HFFc6 (cell line): ENCODE measurements at places on chromosomes 11 and 22. TPM values are rescaled to one million over a fixed set of nuclear protein-coding genes. Genes with fewer than 3 reads are reported as not detected.

MUC6 gene
- not detected in 3 replicates for total RNA-seq

LRRC32 gene
- 0.60 to 1.4 TPM (median 1.1 TPM) in 3 replicates for total RNA-seq

PLAAT2 gene
- total RNA-seq, result not detected in 3 replicates

TSGA10IP gene
- total RNA-seq, result 0.18 TPM in 1 of 3 replicates, not detected in the others

CRYBB2 gene
- total RNA-seq, result 0.31 to 0.41 TPM in 2 of 3 replicates, not detected in the other

CYTH4 gene
- total RNA-seq, result not detected in 3 replicates

OR4D10 gene
- not detected in 3 replicates for total RNA-seq

C11orf86 gene
- not detected in 3 replicates for total RNA-seq

TMEM126B gene
- total RNA-seq, result 42.4 to 47.8 TPM (median 44.0 TPM) in 3 replicates

FIBP gene
- total RNA-seq, result 128 to 139 TPM (median 131 TPM) in 3 replicates

CPT1B gene
- total RNA-seq, result 1.7 and 1.8 TPM in 2 replicates

HTR3B gene
- not detected in 2 replicates for total RNA-seq

ACR gene
- total RNA-seq, result not detected in 3 replicates

GUCY1A2 gene
- 0.10 to 0.24 TPM (median 0.15 TPM) in 3 replicates for total RNA-seq

MGAT3 gene
- total RNA-seq, result not detected in 2 replicates

FERMT3 gene
- 1.8 TPM in 3 replicates for total RNA-seq
